ENCODE measurements at places on chromosomes 3 and 15.
A peak's percentile ranks its signal among the peaks of the same experiment; 100 is the strongest.

GRCh38 chr3:51799879-51800749 lies 21.1 kb upstream of the IQCF6 start:
- peak; percentile 96 for DNase-seq

DNA sequence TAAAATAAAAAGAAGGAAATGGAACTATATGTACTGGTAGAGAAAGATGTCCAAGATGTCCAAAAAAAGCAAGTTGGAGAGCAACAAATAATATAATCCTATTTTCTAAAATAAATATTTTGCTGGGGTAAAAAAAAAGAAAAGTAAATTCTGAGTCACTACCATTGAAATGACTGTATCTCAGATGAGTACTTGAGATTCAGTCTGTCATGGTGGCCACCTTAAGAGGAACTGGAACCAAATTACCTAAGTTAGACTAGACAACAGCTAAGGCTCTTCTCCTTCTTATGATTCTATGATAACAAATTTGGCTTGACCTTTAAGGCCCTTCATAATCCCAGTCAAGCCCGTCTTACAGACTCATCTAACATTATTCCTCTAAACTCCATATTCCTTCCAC lies 270.6 kb upstream of the HES1 start:
- no peak for DNase-seq

- no peak for DNase-seq
These were observed 47.5 kb upstream of the SSR3 start for GRCh38 chr3:156602424-156602823.

GRCh38 chr3:187039100-187039722 lies 100.1 kb downstream of the RPL39L start:
- DNase-seq = no peak

DNA sequence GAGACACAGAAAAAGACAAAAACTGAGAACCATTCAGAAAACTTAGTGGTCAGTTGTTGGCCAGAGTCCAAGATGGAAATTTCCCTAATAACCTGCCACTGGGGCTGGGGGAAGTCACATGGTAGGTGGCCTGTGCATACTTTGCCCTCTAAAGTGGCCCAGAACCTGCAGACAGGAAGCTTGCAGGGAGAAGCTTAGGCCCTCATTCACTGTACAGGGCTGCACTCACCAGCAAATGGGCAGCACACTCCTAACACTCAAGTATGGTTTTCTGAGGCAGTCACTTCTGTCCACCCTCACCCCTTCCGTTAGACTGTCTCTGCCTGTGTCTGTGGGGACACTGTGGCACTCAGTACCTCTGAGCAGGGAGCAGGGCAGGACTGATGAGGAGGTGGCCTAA lies 14.5 kb upstream of the RNU6-1 start:
- DNase-seq = no peak

- DNase-seq = no peak
These were observed 369.0 kb upstream of the CDIN1 start for GRCh38 chr15:36210426-36210825.

DNA sequence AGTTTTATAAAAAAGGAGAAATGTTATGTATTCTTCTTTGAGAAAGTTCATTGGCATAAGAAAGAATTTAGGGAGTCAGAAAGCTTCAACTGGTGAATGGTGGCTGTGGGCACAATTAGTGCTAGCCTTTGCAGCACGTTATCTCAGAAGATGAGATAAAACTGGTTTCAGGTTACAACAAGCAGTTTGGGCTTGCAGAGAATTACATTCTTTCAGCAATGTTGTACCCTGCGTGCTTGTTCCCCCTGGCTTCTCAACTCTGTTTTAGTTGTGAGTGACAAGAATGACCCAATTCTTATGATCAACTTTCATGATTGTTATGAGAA lies 31.6 kb upstream of the ACP3 start:
- DNase-seq = no peak

DNA sequence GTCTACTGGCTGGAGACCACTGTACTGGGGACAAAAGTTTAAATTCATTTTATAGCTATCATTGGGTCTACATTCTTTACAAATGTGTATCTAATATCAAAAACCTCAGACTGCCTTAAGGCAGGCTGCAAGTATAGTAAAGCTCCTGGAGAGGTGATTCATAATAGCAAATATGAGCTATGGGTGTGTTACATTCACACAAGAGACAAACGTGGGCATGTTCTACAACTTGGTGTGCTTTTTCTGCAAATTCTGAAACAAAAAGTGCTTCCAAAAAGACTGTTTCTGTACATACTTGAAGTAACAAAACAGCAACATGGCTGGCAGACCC lies 1101.4 kb downstream of the ROBO1 start:
- no peak for DNase-seq

DNA sequence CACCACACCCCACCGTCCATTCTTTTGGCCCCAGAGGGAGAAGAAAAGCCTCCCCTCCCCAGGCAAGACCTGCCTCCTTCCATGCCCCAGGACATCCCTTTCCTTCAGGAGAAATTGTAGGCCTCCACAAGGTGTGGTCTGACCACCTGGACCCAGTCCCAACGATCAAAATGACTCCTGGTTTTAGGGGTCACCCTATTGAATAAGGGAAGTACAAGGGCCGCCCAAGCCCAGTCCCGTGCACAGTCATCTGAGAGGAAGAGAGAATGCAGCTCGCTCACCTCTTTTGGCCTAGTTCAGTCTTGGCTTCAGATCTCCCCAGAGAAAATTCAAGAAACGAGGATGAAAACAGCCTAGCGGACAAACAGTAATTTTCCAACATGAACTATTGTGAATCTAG lies 249.1 kb downstream of the UACA start:
- no peak for DNase-seq

- DNase-seq = no peak
These were observed 10.1 kb downstream of the LYSMD2 start for GRCh38 chr15:51727141-51727897.

DNA sequence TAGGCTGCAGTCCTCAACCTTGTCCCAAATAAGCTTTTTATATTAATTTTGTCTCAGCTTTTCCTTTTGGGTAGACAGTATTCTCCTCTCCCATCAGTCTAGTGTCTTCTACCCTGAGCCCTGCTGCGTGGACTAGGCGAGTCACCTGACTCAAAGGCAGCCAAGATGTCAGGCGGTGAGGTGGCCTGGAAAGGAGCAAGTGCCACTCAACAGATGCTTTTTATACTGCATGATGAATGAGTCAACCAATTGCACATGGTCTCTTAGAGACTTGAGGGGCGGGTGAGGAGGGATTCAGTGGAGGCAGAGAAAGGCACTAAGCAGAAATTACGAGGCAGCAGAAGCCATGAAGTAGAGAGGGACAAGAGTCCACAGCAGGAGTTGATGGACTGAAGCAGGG lies 95.9 kb downstream of the FRMD4B start:
- no peak for DNase-seq

DNA sequence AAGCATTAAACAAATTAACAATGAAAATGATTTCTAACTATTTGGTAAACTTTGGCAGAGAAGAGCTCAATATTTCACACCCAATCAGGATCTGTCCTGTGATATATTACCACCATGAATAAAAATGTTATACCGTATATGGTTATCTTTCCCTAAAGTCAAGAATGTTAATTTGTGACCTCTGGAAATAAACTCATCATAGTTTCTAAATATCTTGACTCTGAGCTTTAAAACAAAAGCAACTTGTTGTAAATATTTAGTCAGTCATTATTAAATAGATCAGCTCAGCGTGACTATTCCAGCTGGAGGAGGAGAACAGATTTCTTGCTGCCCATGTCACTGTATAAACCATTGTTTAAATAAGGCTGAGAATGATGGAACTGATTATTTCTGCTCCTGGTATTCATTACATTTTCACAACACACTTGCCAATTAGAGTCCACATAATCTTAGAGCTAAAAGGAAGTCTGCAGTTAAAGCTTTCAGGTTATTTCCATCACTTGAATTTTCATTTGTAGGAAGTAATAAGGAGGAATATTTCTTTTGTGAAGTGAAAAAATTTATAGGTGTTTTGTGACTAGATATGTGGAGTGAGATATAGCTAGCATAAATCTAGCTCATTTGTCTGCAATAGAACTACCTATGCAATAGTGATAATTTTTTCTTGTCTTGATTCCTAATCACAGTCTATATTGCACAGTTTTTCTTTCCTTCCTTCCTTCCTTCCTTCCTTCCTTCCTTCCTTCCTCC lies 106.5 kb upstream of the P2RY1 start:
- no peak for DNase-seq

DNA sequence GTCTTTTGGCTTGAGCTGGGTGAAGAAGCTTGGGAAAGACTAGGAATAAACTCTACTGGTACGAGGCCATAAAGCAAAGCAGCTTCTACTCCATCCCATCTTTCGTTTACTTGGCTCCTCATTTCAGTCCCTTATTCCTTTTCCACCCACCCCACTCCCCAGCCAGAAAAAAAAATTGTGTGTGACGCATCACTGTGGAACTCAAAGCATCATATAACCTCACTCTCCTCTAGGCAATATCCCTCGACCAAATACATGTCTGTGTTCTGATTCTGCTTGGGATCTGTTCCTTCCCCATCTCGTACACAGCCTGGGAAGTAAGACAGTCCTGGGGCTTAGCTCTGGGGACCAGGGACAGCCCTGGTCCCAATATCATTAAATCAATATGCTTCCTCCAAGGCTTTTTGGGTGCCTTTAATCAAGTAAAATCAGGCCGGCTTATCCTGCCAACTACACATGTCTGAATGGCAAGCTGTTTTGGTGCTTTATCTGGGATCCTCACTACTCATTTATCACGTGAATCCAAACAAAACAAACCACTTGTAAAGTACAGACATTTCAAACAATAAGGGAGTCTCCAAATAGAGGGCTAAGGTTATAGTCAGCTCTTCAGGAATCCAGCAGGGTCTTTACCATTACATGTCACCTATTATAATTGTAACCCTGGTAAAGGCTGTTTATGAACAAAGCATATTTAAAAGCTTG lies 74.9 kb upstream of the ZBED2 start:
- DNase-seq = no peak

GRCh38 chr3:53174346-53175250 lies 13.6 kb downstream of the PRKCD start:
- no peak for DNase-seq

DNA sequence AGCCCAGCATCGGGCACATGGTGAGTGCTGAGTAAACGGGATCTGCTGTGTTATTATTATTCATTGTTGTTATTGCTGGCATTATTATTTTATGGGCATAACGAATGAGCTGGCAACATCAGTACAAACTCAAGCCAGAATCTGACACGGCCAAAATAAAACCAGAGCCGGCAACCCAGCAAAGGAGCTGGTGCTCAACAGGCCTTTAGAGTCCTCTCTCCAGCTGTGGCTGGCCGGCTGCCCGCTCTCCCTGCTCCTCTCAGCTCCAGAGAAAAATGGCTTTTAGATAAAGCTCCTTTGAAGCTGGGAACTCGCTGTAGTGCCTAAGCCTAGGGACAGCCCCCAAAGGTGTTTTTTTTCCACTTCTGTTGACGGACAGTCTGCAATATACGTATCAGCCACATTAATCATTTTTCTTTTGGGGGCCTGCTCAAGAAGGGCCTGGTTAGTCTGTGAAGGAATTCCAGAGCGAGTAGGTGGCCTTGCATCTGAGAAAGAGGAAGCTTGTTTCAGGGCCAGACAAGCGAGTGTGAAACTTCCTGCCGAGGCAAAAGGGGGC lies 193.9 kb upstream of the UBE2E1 start:
- no peak for DNase-seq

GRCh38 chr3:108940166-108940565 lies 13.5 kb downstream of the GUCA1C start:
- no peak for DNase-seq
